ENCODE measurements at places on chromosomes 5 and 9. TPM values are rescaled to one million over a fixed set of nuclear protein-coding genes. Genes with fewer than 3 reads are reported as not detected.

The NR5A1 gene
- polyA plus RNA-seq: not detected

The IER5L gene
- polyA plus RNA-seq: 9.2 TPM

The ANKDD1B gene
- 0.03 TPM for polyA plus RNA-seq

The CDKN2A gene
- 25.3 TPM for polyA plus RNA-seq

The MCC gene
- polyA plus RNA-seq: 4.8 TPM

GRCh38 chr5:134053840-134054338 is 49.1 kb upstream of the VDAC1 start:
- no peaks in the 10 kb centered on the region for H3K4me1 ChIP-seq
- peak; percentile 78 for DNase-seq
- no peak overlapping the region for H3K27ac ChIP-seq
- no peak overlapping the region for H3K4me3 ChIP-seq

DNA sequence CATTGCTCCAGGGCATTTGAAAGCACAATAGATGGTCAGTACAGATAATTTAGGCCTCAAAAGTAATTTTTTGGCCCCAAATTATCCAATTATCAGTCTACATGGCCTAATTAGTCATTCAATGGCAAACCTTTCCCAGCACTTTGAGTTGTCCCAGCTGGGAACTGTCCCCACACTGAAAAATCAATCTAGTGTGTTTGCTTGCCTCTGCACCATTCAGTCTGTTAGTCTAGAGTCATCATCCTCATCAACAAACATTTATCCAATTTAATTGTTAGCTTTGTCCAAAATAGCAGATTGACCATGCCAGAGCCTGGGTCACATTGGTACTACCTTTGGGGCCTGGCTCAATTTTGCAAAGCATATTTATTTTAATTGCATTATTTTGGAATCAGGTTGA is 13.9 kb downstream of the NR4A3 start:
- DNase-seq: no peak
- H3K27ac ChIP-seq: no peak overlapping the region
- no peaks in the 10 kb centered on the region for H3K27me3 ChIP-seq

GRCh38 chr9:18384066-18384465 is 89.9 kb upstream of the ADAMTSL1 start:
- no peak overlapping the region for H3K27ac ChIP-seq
- DNase-seq: no peak
- H3K4me1 ChIP-seq: no peaks in the 10 kb centered on the region
- no peaks in the 10 kb centered on the region for H3K27me3 ChIP-seq

GRCh38 chr5:51960617-51961121 is 577.4 kb downstream of the ISL1 start:
- H3K4me3 ChIP-seq: no peak overlapping the region
- H3K4me1 ChIP-seq: no peaks in the 10 kb centered on the region
- no peak overlapping the region for H3K27ac ChIP-seq
- H3K27me3 ChIP-seq: no peaks in the 10 kb centered on the region
- DNase-seq: peak; percentile 0
- no peaks in the 10 kb centered on the region for H3K36me3 ChIP-seq

The POLR3G gene
- 9.1 TPM for polyA plus RNA-seq

DNA sequence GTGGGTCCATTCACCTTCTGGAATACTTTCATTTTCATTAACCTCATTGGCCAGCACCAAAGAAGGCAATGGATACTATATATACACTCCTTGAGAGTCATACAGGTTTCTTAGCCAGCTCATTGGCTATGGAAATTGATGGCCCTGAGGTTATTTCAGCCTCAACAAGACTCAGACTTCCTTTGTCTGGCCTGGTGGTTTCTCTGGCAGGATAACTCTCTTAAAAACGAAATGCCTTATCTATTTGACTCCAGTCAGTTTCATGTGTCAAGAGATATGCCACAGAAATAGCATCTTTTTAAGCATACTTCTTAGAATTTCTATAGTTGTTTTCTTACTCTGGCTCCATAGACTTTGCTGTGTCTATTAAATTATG is 28.9 kb downstream of the CDH9 start:
- H3K27ac ChIP-seq: no peak overlapping the region
- no peak overlapping the region for H3K4me3 ChIP-seq
- DNase-seq: no peak
- no peaks in the 10 kb centered on the region for H3K27me3 ChIP-seq
- H3K36me3 ChIP-seq: no peaks in the 10 kb centered on the region
- H3K4me1 ChIP-seq: no peaks in the 10 kb centered on the region

The TSLP gene
- 20.6 TPM for polyA plus RNA-seq

The DCTN4 gene
- polyA plus RNA-seq: 60.8 TPM

DNA sequence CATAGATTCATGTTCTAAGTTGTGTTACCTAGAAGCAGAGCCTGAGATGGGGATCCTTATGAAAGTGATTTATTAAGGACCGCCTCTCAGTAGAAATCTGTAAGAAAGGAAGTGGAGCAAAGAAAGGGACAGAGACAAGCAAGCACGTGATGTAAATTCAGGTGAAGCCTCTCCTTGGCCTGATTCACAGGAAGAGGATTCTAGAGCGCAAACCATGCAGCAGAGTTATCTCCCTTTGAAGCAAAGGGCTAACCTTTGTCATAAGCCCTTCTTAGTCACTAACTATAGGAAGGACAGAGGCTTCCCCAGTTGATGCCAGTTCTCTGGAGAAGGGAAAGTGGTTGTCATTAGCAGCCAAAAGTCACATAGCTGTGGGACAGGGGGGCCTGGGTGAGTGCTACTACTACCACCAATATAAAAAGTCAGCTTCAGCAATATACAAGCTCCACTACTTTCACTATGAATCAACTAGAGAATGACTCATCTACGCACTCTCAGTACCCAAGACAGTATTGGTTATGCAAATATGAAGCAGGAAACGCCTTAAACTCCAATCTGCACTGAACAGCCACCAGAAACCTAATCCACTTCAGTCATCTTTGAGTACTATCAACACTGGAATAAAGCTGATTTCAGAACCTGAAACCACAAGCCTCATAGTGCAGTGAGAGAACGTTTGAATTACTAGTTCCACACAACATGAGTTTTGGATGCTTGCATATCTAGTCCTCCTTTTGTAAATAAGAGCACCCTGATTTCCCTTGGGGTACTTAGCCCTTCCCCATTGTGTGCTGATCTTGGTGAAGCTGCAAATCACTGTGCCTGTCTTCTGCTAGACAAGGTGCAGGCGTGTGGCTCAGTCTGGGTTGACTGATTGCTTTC is 162.7 kb downstream of the ZNF608 start:
- no peak overlapping the region for H3K4me3 ChIP-seq
- no peak overlapping the region for H3K27ac ChIP-seq
- DNase-seq: peak; percentile 88
- no peaks in the 10 kb centered on the region for H3K27me3 ChIP-seq
- no peaks in the 10 kb centered on the region for H3K36me3 ChIP-seq

- DNase-seq: no peak
- H3K36me3 ChIP-seq: no peaks in the 10 kb centered on the region
- no peaks in the 10 kb centered on the region for H3K4me1 ChIP-seq
- H3K4me3 ChIP-seq: no peak overlapping the region
- H3K27ac ChIP-seq: no peak overlapping the region
These were observed 29.2 kb downstream of the LHX3 start for GRCh38 chr9:136175616-136176197.

- no peaks in the 10 kb centered on the region for H3K27me3 ChIP-seq
- peaks cover 15% of the 10 kb centered on the region for H3K36me3 ChIP-seq
- H3K27ac ChIP-seq: peak overlapping the region; percentile 36
- peaks cover 36% of the 10 kb centered on the region for H3K4me1 ChIP-seq
- no peak overlapping the region for H3K4me3 ChIP-seq
These were observed 21.2 kb downstream of the GSN start for GRCh38 chr9:121289026-121289771.

The CDH9 gene
- polyA plus RNA-seq: not detected

DNA sequence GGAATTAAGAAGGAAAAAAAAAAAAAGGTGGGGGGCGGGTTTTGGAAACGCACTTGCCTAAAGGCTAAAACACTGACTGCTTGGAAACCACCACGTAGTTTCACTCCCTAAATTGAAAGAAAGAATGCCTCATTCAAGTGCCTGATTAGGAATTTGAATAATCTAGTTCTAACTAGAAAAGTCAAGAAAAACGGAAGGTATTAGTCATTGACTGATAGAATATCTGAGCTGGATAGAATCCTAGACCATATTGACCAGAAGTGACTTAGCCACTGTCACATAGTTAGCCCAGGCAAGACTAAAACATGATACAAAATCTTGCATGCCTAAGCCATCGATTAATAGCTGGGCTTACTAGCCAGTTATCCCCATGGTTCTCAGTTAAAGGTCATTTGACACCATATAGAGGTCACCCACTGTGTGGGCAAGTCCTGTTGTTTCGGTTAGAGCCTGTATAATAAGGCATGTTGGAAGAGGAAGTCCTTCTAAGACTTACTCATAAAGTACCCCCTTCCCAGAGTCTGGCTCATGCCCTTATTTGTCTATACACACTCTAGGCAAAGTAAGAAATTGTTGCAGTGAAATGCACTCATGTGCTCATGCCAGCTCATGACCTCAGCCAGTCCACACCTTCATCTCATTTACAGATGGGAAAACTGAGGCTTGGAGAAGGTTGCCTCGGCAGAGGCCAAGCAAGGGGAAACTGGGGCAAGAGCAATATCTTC is 40.2 kb downstream of the SH3RF2 start:
- DNase-seq: peak; percentile 15
- H3K36me3 ChIP-seq: no peaks in the 10 kb centered on the region
- H3K4me3 ChIP-seq: no peak overlapping the region
- no peaks in the 10 kb centered on the region for H3K4me1 ChIP-seq
- no peak overlapping the region for H3K27ac ChIP-seq

GRCh38 chr5:134107779-134108178 is 6.7 kb upstream of the TCF7 start:
- peaks cover 2% of the 10 kb centered on the region for H3K4me1 ChIP-seq
- no peak overlapping the region for H3K4me3 ChIP-seq
- no peak overlapping the region for H3K27ac ChIP-seq
- no peaks in the 10 kb centered on the region for H3K36me3 ChIP-seq

- no peak overlapping the region for H3K27ac ChIP-seq
- peaks cover 4% of the 10 kb centered on the region for H3K36me3 ChIP-seq
- no peaks in the 10 kb centered on the region for H3K4me1 ChIP-seq
- H3K4me3 ChIP-seq: no peak overlapping the region
These were observed 121.5 kb downstream of the EHMT1 start for GRCh38 chr9:137740312-137740711.

DNA sequence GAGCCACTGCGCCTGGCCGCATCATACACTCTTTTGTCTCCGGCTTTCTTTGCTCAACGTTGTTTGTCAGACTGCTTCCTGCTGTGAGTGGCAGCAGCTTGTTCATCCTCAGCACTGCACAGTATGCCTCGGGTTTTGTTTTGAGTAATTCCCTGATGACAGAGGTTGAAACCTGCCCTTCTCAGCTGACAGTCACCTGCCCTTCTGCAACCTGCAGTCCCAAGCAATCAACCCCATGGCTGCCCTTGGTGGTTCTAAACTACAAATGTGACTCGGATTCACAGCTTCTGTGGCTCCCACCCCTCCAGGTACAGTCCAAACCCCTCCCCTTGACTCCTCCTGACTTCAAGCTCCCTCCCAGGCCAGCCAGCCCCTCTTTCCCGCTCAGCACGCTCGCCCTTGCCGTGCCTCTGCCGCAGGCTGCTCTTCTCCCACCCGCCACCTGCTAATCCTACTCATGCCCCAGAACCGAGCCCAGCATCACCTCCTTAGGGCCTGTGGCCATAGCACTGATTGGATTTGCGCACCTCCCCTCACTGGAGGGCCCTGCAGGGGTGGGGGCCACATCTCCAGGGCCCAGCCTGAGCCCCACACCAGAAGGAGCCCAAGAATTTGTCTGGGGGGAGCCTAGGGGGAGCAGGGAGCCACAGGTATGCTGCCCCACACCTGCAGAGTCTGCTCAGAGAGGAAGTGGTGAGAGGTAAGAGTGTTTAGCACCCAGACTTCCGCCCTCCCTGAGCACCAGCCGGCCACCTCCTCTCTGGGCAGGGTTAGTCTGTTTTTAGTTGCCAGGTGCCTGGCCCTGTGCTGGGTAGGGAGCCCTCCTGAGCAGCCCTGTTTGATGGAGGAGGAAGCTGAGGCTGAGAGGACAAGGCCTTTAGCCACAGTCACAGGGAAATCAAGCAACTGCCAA is 10.1 kb downstream of the EEIG1 start:
- no peaks in the 10 kb centered on the region for H3K27me3 ChIP-seq
- H3K27ac ChIP-seq: no peak overlapping the region
- peaks cover 59% of the 10 kb centered on the region for H3K4me1 ChIP-seq
- H3K36me3 ChIP-seq: peaks cover 1% of the 10 kb centered on the region
- H3K4me3 ChIP-seq: no peak overlapping the region

DNA sequence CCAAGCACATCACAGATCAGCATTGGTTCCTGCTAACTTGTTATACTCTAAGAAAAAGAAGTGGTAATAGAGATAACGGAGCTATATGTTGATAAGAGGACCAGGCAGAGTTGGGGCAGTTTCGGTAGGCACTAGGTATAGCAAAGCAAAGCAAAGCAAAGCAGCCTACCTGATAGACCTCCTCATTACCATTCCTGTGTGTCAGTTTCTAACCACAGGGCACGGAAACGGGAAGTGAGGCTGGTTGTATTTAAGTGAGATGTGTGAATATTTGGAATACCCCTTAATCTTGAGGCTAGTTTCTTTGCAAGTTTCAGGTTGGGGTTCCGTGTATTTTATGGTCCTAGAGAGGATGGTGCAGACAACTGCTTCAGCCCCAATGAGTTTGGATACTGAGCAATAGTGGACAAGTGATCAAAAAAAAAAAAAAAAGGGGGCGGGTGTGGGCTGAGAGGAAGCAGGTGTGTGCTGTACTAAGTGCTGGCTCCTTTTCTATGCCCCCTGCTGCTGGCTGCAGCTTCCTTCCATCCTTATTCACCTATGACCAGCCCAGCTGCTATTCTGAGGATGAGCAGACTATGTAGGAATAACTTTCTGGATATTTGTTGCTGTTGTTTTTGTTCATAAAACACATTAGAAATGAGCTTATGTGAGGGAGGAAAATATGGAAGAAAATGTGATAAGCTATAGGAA is 183.3 kb downstream of the SH3GL2 start:
- no peak for DNase-seq
- no peak overlapping the region for H3K27ac ChIP-seq
- H3K4me3 ChIP-seq: no peak overlapping the region
- H3K4me1 ChIP-seq: no peaks in the 10 kb centered on the region
- H3K36me3 ChIP-seq: no peaks in the 10 kb centered on the region

- DNase-seq: no peak
- H3K4me3 ChIP-seq: no peak overlapping the region
- no peaks in the 10 kb centered on the region for H3K27me3 ChIP-seq
- peaks cover 2% of the 10 kb centered on the region for H3K4me1 ChIP-seq
- no peak overlapping the region for H3K27ac ChIP-seq
These were observed 48.3 kb upstream of the PIK3R1 start for GRCh38 chr5:68167195-68167651.
